ENCODE measurements at places on chromosomes 2 and 18.

DNA sequence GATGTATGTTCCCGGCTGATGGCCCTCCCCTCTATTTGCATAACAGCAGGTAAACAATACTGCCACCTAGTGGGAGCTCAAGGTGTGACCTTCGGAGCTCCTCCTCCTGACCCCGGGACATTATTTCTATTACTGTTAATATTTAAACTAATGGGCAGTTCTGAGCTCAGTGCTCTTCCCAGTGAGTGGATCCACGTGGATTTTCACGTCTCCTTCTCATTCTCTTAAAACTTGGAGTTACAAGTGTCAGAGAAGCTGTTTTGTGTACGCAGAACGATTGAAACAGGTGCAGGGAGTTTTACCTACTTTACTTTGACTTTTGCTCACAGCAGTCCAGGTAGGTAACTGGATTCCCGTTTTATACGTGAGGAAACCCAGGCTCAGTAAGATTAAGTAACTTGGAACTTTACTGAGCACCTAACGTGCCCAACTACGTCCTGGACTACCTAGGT is 127.3 kb downstream of the PRKCE start:
- no peak for DNase-seq

DNA sequence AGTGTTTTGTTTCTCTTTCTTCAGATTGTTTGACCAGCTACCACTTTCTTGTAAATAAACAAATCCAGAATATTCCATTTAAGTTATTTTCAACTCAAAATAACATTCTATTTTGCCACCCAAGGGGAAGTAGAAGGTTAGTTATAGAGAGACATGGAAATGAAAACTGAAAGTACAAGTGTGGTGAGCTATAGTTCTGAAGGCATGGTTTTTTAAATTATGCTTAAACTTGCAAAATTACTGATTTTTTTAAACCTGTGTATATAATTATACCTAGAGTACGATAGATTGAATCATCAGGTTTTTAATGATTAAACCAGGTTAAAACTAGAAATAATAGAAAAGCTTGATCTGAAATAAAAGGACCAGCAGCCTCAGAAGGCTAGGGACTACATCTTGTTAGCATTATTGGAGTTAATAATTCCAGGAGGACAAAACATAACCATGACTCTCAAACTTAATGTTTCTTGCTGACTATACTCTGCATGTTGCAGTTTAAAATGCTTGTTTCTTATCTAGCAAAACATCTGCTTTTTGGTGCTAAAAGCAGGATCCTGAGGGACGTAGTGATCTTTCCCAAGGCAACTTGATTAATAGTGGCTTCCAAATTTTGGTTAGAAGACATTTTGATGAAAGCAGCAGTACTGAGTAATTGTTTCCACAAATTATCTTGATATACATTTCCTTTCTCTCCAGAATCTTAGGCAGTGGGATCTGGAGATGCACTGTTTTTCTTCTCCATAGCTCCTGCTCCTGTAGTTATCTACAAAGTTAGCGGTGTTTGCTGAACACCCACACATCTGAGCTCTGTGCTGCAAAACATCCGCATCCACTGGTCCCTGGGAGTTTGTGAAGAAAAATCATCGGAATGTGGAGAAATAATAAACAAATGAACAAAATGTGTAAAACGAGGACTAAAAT is 327.2 kb upstream of the PKDCC start:
- no peak for DNase-seq

DNA sequence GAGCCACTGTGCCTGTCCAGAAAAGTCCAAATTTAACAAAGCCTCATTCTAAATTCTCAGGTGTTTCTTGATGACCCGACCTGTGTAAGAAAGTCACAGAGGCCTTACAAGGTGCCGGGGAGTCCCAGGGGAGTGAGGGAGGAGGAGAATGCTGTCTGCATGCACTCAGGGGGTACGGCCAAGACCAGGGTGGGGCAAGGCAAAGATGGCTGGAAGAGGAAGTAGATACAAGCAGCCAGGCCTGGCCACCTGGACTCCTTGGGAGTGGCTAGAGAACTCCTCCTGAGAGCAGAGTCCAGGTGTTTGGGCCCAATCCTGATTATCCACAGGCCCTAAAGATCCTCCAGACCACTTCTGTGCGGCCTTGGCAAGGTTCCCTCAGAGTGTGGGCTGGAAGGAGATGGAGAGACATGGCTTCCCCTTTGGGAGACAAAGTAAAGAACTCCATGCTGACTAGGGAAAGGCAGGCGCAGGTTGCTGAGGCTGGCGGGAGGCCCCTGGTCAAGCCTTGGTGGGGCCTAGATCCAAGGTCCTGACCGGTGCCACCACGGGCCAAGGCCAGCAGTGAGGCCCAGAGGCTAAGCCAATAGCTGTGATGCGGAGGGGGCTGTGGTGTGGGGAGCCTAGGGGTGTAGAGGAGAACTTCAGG is 74.7 kb downstream of the COPS8 start:
- no peak for DNase-seq

DNA sequence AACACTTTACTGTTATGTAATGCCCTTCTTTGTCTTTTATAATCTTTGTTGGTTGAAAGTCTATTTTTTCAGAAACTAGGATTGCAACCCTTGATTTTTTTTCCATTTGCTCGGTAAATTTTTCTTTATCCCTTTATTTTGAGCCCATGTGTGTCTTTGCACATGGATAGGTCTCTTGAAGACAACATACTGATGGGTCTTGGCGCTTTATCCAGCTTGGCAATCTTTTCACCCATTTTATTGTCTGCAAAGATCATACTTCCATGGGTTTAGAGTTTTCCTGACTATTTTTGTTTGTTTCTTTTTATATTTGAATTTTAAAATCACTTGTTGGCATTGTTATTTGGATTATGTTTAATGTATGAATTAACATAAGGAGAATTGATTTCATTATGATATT is 27.0 kb downstream of the ACOXL start:
- no peak for DNase-seq

DNA sequence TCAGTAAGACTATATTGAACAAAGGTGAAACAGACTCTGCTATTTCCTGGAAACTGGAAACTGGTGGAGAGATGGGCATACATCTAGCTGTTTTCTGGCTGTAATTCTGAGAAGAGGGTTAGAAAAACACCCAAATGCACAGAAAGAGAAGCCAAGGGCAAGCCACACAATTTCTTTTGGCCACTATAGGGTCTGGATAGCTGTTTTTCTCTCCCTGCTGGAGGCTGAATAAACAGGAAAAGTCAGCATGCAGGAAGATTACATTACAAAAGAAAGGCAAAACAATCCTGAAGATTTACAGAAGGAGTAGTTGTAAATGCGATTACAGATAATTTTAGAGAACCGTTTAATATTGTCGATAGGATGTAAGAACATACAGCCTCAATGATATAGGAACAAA is 186.2 kb upstream of the REG3G start:
- no peak for DNase-seq

DNA sequence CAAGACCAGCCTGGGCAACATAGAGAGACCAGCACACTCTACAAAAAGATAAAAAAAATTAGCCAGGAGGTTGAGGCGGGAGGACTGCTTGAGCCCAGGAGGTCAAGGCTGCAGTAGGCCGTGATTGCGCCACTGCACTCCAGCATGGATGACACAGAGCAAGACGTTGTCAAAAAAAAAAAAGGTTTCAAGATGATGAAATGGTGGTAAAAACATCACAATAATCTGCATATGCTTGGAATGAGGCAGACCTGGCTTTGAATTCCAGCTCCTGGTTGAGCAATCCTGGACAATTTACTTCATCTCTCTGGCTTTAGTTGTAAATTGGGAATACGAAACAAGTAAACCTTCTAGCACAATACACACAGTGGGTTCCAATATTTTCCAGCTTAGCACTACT is 24.1 kb downstream of the USP40 start:
- no peak for DNase-seq

DNA sequence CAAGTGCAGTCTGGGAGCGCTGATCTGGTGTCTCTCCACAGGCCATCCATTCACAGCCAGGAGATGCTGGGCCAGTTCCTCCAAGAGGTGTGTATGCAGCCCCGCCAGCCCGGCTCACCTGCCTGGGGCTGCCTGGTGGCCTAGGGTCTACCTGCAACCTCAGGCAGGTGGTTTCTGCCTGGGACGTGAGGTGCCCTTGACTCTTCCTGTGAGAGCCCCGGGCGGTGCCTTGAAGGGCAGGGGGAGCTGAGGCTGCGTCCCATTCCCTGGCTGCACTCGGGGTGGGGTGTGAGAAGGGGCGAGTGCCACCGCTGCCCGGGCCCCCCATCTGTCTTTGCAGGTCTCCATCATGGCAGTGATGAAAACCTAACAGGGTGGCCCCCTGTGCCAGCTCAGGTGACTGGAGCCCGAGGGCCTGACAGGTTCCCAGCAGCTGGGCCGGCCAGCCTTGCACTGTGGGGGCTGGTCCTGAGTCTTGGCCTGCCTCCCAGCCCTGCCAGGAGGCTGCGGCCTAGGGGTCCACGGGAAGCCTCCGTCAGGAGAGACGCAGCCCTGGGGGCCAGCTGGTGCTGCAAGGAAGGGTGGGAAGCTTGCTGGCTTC is 11.9 kb downstream of the CAPN10 start:
- DNase-seq, result no peak

DNA sequence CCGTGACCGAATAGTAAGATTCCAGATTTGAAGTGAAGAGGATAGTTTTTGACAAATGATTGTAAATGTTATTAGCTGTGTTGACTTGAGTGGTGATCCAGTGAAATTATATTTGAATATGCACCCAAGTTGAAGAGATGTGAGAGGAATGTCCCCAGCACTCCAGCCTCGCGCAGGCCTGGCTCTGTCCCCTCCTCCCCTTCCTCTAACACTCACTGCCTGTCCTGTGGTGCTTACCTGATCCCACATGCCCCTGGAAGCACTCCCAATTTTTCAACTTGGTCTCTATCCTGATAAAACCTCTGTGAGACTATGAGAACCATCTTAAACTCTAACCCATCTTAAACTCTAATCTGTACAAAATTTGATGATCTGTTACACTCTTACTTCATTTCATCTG is 154.7 kb upstream of the LRP1B start:
- DNase-seq, result no peak

- no peak for DNase-seq
These were observed 59.5 kb downstream of the CHN1 start for GRCh38 chr2:174945601-174946260.

- DNase-seq, result no peak
These were observed 96.0 kb downstream of the CDH2 start for GRCh38 chr18:28080876-28081300.

GRCh38 chr2:10236571-10237391 is 65.9 kb upstream of the HPCAL1 start:
- no peak for DNase-seq

GRCh38 chr2:223727562-223727961 is 109.8 kb downstream of the AP1S3 start:
- no peak for DNase-seq
